ENCODE measurements at places on chromosomes 7 and 10.
A peak's percentile ranks its signal among the peaks of the same experiment; 100 is the strongest.

GRCh38 chr10:13987446-13987845 lies 343.3 kb downstream of the FRMD4A start:
- DNase-seq: peak; percentile 94

GRCh38 chr7:66617295-66617694 lies 11.4 kb upstream of the KCTD7 start:
- DNase-seq: peak; percentile 6

- DNase-seq: peak; percentile 21
These were observed 790 bp downstream of the ADAM22 start for GRCh38 chr7:87934699-87935383.

GRCh38 chr10:24706479-24707118 lies 17.1 kb downstream of the ARHGAP21 start:
- DNase-seq: peak; percentile 93
